ENCODE measurements at places on chromosomes 12 and 14.

DNA sequence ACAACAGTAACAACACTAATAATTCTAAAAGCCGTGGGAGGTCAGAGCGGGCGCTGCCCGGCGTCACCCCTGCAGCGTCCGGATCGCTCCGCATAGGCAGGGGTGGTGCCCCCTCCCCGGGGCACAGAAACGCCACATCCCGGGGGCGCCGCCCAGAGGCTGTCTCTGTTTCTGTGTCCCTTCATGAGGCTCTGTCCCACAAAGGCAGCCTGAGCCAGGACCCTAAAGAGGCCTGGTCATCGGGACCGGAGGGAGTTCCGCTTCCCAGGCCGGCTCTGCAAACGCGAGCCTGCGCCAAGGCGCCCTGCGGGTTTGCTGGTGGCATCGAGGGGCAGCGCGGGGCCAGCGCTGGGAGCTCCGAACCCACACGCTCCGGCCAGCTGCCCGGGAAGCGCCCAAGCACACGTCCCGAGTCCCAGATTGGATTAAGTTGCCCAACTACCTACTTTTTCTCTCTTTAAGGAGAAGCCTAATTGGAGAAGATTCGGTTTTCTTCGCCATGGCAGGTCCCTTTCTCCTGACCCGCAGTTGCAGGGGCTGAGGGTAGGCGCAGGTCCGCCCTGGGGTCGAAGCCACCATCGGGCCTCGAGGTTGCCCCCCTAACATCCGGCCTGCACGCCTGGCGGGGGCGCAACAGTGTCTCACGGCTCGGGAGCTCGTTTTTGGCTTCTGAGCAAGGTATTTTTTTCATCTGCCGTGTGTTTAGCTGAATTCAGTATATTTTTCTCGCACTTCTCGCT lies 421.7 kb downstream of the VRK1 start:
- no peak for DNase-seq

GRCh38 chr14:101088714-101089113 lies 185.2 kb upstream of the RTL1 start:
- DNase-seq = no peak

GRCh38 chr14:87940382-87940781 lies 52.6 kb downstream of the GALC start:
- DNase-seq = no peak

DNA sequence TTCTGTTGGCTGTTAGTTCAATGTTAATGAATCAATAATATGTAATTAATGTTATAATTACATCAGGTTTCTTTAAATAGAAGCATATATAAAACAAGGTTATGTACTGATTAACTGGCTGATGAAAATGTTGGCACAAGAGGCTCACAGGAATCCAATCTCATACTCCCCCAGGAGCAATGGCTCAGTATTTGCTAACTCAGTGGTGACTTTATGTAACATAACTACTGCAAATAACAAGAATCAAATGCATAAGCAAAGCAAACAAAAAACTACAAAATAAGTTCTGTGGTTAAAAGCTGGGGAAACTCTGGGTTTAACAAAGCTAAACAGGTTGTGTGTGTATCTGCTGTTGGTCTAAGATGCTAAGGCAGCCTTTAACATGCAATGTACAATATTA lies 27.7 kb upstream of the BBS10 start:
- no peak for DNase-seq

GRCh38 chr12:122250047-122250446 lies 16.2 kb downstream of the VPS33A start:
- DNase-seq = no peak

Measured in stimulated activated CD4-positive, alpha-beta T cell treated with anti-CD3 and anti-CD28 coated beads, Interleukin-2, amount 100 ng/mL, for 4 hours (primary cell).